ENCODE measurements at places on chromosomes 16 and 17.
A peak's percentile ranks its signal among the peaks of the same experiment; 100 is the strongest.

DNA sequence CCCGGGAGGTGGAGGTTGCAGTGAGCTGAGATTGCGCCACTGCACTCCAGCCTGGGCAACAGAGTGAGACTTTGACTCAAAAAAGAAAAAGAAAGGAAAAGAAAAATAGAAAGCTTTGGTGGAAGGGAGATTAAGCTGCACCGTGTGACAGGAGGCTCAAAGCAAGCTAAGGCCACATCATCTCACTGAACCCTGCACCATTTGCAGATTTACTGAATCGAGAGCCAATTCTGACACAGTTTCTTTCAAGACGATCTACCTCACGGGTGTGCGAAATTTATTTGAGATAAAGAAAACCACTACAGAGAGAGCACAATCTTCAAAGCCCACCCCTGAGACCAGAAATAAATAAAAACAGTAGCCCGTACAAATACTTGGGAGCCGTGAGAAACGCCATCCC is 49.6 kb downstream of the RTN4RL1 start:
- DNase-seq = no peak

DNA sequence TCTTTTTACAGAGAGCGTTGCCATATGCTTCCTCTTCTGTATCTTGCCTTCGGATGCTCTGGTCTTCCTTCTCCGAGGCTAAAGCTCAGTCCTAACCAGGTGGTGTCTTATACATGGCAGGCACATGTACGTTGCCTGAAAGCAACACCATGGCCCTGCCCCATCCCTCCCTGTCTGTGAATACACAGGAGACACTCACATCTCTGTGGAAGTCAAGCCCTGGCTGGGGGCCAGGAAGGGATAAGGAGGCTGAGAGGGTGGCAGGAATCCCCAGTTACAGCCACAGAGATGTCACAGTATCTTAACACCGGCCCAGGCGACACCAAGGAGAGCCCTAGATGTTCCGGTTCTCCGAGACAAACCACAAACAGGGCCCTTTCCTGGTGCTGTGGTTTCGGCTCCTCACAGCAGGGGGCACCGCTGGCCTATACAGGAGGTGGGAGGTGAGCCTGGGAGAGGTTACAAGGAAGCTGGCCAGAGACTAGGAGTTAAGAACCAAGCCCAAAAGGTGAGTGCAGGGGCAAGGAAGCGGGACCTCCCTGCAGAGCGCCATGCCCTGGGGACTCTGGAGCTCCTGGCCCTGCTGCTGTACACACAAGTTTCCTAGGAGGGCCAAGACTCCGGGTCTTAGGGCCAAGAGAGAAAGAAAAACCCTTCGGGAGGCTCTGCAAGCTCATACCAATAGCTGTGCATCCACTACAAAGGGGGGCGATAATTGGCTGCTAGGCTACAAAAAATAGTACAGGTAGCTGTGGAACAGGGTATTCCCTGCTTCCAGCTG is 41.7 kb downstream of the SRL start:
- DNase-seq = peak; percentile 22

DNA sequence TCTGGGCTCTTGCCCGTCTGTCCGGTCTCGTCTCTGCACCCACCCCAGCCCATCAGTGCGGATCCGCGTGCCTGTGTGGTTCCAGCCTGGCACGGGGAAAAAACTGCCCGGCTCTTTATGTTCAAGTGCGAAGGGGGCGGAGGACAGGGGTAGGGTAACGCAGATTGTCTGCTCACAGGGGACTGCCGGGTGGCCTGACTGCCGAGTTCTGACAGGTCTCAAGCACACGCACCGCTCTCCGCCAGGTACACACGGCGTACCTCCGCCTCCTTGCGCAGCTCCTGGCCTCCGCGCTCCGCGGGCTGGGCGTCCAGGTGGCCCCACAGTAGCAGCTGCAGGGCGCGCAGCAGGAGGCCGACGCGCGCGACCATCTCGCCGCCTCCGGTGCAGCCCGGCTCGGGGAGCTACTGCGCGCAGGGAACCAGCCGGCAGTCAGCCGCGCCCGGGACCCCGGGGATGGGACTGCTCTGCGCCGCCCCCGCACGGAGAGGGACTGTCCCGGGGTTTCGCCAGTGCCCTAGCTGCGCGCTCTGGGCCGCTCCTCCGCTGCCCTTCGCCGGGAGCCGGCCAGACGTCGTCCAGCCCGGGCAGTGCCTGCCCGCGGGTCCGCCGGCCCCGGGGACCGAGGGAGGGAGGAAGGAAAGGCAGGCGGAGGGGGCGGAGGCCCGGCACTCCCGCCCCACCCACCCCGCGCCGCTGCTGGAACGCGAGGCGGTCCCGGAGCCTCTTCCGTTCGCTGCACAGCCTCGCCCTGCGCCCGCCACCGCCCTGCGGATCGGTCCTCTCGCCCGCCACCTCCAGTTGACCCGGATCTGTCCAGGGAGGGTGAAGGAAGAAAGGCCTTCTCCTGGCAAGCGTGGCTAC is at the start of gene MMP28:
Gene MMP28 (minus strand): TSS at position 635 of the 864 bp plus-strand sequence. CDS start 264 bp downstream, at position 371.
- no peak for DNase-seq

DNA sequence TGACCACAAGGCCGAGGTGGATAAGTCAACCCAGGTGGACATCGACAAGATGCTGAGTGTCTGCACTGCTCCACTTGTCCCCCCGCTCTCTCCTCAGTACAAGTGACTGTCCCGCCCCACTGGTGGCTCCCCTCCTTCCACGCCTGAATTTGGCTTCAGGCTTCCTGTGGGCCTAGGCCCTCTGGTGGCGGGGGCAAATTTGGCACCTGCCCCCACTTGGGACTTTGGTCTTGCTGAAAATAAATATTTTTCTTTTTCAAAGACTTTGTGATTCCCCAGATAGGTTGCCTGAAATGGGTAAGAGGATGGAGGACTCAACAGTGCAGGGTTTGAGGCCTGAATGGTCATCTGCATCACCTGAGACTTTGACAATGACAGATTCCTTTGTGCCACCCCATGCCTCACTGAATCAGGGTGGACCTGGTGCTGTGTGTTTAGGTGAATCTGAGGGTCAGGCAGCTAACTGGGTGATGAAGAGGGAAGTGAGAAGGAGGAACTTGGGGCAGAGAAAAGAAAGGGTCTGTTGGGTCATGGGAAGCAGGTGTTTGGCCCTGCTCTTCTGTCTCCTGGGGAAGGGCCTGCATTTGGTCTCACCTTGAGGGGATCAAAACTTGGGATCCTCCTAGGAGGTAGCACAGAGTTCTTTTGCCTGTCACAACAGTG is 2.0 kb downstream of the C16orf86 start:
- no peak for DNase-seq

DNA sequence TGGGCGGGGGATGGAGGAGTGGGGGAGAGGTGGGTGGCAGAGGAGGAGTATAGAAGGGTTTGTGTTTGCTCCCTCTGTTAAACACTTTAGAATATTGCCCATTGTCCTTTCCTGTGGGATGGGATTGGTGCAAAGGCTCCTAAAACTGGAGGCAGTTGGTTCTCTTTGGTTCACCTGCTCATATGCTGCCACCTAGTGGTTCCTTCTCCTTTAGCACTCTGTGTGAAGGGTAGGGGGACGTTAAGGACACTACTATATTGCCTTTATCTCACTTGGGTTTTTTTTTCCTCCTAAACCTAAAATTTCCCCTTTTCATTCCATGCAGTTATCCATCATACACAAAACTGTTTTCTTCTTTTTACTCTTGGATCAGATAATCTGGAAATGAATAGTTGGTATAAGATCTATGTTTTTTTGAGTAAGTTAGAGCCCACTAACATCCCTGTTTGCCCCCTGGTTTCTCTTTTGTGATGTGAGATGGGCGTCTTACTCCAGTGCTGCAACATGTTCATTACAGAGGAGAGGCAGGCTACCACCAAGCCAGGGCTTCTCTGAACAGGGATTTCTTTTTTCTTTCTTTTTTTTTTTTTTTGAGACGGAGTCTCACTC is 23.8 kb downstream of the SNX11 start:
- DNase-seq = peak; percentile 87

DNA sequence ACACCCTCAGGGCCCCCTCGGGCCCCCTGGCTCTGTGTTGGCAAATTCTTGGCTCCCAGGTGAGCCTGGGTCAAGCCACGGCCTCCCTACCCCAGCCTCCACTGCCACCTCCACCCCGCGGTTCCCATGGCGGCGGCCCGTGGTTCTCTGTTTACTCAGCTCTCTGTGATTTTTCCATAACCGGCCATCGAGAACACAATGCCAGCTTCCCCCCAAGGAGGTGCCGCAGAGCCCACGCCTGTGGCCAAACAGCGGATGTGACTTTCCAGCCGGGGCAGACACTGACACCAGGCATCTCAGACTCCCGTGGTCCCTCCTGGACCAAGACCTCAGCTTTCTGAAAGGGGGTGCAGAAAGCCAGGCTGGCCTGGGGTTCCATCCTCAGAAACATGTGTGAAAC is 21.6 kb upstream of the ATP2A3 start:
- DNase-seq = no peak

DNA sequence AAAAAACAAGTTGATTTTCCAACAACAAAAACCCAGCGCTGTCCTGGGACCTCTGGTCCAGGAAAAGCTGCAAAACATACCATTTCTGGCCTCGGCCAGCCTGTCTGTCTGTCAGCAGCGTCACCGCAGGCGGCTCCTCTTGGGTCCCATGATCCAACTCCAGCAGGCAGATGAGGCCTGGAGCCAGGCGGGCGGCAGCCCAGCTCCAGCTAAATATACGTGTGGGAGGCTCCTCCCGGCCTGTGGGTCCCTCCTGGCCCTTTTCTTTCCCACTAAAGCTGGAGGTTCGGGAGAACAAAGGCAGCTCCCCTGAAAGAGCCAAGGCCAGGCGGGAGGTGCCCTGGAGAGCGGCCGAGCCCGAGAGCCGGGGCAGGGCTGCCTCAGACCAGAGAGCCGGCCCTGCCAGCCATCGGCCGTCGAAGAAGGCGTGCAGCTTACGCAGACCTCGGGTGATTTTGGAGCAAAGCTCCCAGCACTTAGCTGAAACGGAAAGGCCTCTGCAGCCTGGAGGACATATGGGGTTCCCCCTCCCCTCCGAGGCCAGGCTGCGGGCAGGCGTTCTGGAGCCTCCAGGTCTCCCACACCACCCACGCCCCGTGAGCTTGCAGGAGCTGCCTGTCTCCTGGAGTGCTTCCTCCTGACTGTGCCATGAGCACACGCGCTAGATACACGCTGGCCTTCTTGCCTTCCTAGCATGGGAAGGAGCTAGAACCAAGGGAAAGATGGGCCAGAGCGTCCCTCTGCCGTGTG is 19.9 kb upstream of the JPH3 start:
- no peak for DNase-seq

DNA sequence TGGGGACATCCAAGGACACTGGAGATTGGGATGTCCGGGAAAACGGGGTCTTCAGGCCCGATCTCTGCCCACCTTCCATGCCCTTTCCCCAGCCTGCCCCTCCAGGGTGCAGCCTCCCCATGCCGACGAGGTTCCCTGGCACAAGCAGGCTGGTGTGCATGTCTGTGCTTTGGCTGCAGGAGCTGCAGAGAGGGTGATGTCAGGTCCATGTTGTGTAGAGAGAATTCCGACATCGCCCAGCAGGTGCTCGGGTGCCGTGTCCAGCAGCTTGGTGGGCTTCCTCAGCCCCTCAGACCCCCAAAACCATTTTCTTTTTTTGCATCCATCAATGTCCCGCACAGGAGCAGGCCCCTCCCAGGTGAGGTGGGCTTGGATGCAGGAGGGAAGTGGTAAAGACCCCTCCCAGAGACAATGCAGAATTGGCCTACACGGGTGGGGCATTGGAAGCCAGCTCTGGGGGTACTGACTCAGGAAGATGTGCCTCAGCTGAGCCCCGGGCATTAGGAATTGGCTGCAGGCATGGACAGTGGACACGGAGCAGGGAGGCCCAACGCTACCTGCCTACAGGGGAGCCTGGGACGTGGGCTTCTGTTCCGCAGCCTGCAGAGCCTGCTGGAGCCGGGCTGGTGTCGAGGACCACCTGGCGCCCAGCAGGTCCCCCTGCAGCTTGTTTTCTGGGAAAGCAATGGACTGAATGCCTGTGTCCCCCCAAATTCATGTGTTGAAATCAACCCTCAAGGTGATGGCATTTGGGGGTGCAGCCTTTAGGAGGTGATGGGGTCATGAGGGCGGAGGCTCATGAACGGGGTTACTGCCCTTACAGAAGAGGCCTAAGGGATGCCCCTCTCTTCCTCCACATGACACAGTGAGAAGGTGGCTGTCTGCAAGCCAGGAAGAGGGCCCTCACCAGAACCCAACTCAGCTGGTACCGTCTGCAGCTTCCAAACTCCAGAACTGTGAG is 97.5 kb downstream of the METRNL start:
- DNase-seq = no peak

DNA sequence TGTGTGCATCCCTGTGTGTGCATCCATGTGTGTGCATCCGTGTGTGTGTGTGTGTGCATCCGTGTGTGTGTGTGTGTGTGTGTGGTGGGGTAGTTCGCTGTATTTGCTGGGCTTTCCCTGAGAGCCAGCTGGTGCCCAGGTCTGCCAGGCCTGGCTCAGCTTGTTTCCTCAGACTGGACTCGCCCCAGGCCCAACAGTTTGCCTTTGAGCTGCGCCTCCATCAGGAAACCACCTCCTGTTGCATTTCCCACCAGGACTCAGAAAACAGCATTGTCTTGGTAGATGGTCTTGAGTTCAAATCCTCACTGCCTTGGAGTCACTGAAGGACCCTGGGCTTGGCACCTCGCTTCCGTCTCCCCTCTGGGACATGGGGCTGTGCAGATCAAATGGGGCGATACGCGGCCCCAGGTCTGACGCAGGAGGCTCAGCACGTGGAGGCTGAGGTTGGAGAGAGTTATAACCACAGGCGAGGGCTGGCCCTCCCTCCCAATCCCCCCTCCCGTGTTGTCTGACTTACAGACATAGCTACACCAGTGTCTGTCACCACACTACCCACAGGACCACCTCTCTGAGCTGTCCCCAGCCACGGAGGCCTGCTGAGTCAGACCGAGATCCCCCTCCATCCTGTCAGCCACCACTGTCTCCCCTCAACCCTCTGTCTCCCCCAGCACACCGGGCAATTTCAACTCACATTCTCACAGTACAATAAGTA is 4.7 kb downstream of the ITGAE start:
- no peak for DNase-seq

- DNase-seq = no peak
Measured at GRCh38 chr17:76734080-76734840, 2.9 kb downstream of the SRSF2 start.

- no peak for DNase-seq
Measured at GRCh38 chr17:81491181-81491581, 21.4 kb downstream of the ACTG1 start.

- no peak for DNase-seq
Measured at GRCh38 chr16:87076950-87077749, 240.0 kb downstream of the C16orf95 start.

- DNase-seq = no peak
Measured at GRCh38 chr16:1590366-1590765, 21.5 kb downstream of the IFT140 start.

DNA sequence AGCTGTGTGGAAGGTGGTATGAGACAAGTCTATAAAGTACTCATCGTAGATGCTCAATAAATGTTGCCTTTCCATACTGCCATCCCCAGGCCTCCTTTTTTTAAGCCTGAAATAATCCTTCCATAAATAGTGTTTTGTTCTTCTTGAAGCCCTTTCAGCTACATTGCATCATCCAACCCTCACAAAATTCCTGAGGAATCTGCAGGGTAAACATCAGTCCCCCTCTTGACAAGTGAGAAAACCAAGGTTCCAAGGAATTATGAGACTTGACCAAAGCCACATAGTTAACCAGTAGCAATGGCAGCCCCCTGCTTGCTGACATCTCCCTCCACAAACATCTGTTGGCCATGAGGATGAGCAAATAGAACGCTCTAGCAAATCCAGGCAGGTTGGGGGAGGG is 89.7 kb upstream of the CCL1 start:
- no peak for DNase-seq

GRCh38 chr17:76556765-76557367 is 17.0 kb downstream of the PRCD start:
- no peak for DNase-seq

GRCh38 chr16:81638286-81638945 is 140.7 kb upstream of the PLCG2 start:
- no peak for DNase-seq

GRCh38 chr17:50311483-50311882 is 34.4 kb upstream of the XYLT2 start:
- no peak for DNase-seq

- no peak for DNase-seq
Measured at GRCh38 chr17:19348806-19349205, 13.7 kb downstream of the B9D1 start.

Measured in NCI-H1694 treated with DMSO at 0.1 percent for 48 hours (cell line).